Osteocyte (in vitro differentiated cells): ENCODE measurements at places on chromosomes 13 and 19. TPM values are rescaled to one million over a fixed set of nuclear protein-coding genes. Genes with fewer than 3 reads are reported as not detected.

DNA sequence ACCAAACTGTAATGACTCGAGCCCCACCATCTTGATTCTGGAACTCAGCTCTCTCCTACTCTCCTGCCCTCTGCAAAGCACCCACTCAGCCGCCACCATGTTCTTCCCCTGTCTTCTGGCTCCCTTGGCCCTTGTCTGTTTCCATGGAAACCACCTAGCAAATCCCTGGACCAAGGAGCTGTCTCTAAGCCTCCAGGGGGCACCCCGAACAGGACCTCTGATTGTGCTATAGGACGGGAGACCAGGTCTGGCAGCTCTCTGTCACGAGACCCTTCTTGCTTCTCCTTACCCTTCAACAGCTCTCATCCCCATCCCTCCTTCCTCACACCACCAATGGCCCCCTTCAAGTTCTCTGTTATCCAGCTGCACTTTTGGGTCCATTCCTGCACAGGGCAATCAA is 277.7 kb upstream of the ZNF507 start:
- H3K36me3 ChIP-seq = no peaks in the 10 kb centered on the region
- H3K4me1 ChIP-seq = no peaks in the 10 kb centered on the region
- no peak overlapping the region for H3K27ac ChIP-seq
- H3K27me3 ChIP-seq = no peaks in the 10 kb centered on the region
- no peak for DNase-seq

DNA sequence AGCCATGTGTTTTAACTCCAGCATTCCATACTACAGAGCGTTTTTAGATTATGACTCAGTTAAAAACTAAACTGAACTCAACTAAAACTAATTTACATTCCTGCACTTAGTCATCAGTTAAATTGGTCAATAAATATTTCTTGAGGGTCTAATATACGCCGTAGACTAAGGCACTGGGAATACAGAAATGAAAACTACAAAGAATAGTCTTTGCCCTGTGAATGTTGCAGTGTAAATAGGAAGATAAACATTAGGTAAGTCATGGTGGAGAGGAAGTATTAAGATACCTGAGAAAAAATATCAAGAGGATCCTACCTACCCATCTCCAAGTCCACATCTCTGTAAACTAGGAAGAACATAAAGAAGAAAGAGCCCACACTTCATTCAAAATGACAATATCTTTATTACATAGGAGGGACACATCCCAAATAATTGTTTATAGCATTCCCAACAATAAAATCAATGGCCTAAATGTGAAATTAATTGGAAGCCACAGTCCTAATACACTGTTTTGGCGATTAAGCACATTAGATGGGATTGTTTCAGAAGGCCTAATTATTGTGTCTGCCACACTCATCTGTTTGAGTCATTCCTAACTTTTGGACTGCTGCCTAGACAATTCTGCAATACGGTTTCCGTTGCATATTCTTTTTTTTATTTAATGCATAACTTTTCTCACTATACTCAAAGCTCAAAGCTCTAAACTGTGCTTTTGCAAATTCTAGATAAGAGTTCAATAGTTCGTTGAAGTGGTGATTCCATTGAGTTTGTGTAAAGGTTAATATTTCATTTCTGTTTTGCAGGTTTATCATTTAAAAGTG is 52.9 kb downstream of the MBNL2 start:
- H3K36me3 ChIP-seq = peaks cover 14% of the 10 kb centered on the region
- no peaks in the 10 kb centered on the region for H3K27me3 ChIP-seq
- H3K27ac ChIP-seq = peak overlapping the region; percentile 92
- DNase-seq = no peak
- H3K4me3 ChIP-seq = peak overlapping the region; percentile 51
- peaks cover 76% of the 10 kb centered on the region for H3K4me1 ChIP-seq

DNA sequence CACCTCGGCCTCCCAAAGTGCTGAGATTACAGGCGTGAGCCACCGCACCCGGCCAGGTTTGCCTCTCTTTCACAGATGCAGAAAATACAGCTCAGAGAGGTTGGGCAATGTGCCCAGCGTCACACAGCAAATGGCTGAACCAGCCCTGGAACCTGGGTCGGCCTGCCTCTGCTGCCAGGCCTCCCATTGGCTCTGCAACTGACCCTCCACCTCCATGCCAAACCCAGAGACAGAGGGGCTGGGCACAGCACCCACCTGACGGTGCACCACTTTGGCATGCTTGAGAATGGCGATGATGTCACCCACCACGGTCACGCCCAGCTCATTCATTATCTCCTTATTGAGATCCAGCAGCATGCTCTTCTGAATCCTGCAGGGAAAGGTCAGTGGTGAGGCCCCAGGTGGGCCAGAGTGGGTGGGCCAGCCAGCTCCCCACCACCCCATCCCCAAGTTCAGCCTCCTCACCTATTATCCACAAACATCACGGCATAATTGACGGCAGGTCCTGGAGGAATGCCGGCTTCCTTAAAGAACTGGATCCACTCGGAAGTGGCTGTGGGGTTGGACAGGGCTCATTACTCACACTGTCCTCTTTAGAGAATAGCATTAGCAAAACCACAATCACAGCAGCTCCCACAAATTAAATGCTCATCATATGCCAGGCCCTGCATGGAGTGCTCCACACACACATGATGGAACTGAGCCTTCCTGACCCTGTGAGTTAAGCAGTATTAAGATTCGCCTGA is 12.2 kb downstream of the C19orf47 start:
- H3K27me3 ChIP-seq = no peaks in the 10 kb centered on the region
- DNase-seq = no peak
- H3K4me3 ChIP-seq = no peak overlapping the region
- H3K27ac ChIP-seq = no peak overlapping the region
- H3K4me1 ChIP-seq = no peaks in the 10 kb centered on the region

GRCh38 chr19:51654783-51655182 is 8.2 kb upstream of the SIGLEC14 start:
- H3K4me3 ChIP-seq = no peak overlapping the region

DNA sequence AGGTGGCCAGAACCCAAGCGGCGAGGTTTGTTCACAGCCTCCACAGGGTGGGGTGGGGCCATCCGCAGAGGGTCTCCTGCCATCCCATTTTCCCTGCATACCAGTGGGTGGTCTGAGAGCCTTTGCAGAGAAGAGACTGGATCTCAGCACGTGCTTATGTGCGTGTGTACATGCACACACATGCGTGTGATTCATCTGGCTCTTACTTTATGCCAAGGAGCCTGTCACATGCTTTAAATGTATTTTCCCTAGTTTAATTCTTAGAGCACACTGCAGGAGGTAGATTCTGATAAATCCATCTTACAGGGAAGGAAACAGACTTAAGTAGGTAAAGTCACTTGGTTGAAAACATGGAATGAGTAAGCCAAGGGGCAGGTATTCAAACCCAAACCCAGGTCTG is 47.1 kb downstream of the CAPN12 start:
- DNase-seq = no peak
- peaks cover 13% of the 10 kb centered on the region for H3K36me3 ChIP-seq
- no peaks in the 10 kb centered on the region for H3K27me3 ChIP-seq
- no peak overlapping the region for H3K4me3 ChIP-seq

GRCh38 chr13:38819596-38819995 is 132.7 kb downstream of the FREM2 start:
- no peak for DNase-seq
- no peak overlapping the region for H3K27ac ChIP-seq
- no peaks in the 10 kb centered on the region for H3K4me1 ChIP-seq
- H3K4me3 ChIP-seq = no peak overlapping the region

- H3K4me1 ChIP-seq = no peaks in the 10 kb centered on the region
- H3K27ac ChIP-seq = no peak overlapping the region
- no peaks in the 10 kb centered on the region for H3K36me3 ChIP-seq
- no peak overlapping the region for H3K4me3 ChIP-seq
- H3K27me3 ChIP-seq = no peaks in the 10 kb centered on the region
Measured at GRCh38 chr19:1052349-1052975, 12.6 kb downstream of the ABCA7 start.

The CGB5 gene
- not detected in 2 replicates for total RNA-seq

GRCh38 chr13:98435376-98435775 is 141.5 kb downstream of the STK24 start:
- peaks cover 59% of the 10 kb centered on the region for H3K36me3 ChIP-seq
- no peak overlapping the region for H3K4me3 ChIP-seq
- H3K27ac ChIP-seq = no peak overlapping the region
- peaks cover 8% of the 10 kb centered on the region for H3K4me1 ChIP-seq
- no peak for DNase-seq

- peaks cover 7% of the 10 kb centered on the region for H3K27me3 ChIP-seq
- no peaks in the 10 kb centered on the region for H3K36me3 ChIP-seq
- no peak for DNase-seq
- no peak overlapping the region for H3K27ac ChIP-seq
Measured at GRCh38 chr13:24050292-24050711, 110.2 kb upstream of the SPATA13 start.

- H3K27me3 ChIP-seq = no peaks in the 10 kb centered on the region
- no peak for DNase-seq
- H3K36me3 ChIP-seq = peaks cover 16% of the 10 kb centered on the region
Measured at GRCh38 chr19:34310494-34310981, 54.5 kb upstream of the GPI start.

GRCh38 chr19:40549007-40549708 is 27.5 kb upstream of the SHKBP1 start:
- no peak for DNase-seq
- H3K4me3 ChIP-seq = no peak overlapping the region
- peaks cover 6% of the 10 kb centered on the region for H3K4me1 ChIP-seq
- peaks cover 55% of the 10 kb centered on the region for H3K27me3 ChIP-seq
- H3K36me3 ChIP-seq = no peaks in the 10 kb centered on the region

The ZNF90 gene
- total RNA-seq = 3.0 and 3.4 TPM in 2 replicates

The C5AR2 gene
- 0.08 TPM in 1 of 2 replicates, not detected in the other for total RNA-seq

The SLC6A16 gene
- 5.3 and 6.0 TPM in 2 replicates for total RNA-seq

- no peak overlapping the region for H3K27ac ChIP-seq
- peaks cover 8% of the 10 kb centered on the region for H3K4me1 ChIP-seq
- no peaks in the 10 kb centered on the region for H3K36me3 ChIP-seq
- no peak for DNase-seq
Measured at GRCh38 chr19:5480427-5480836, 25.2 kb downstream of the ZNRF4 start.

The NCR1 gene
- total RNA-seq = not detected in 2 replicates

- peaks cover 11% of the 10 kb centered on the region for H3K4me1 ChIP-seq
- H3K27ac ChIP-seq = no peak overlapping the region
- DNase-seq = no peak
- peaks cover 92% of the 10 kb centered on the region for H3K27me3 ChIP-seq
- no peaks in the 10 kb centered on the region for H3K36me3 ChIP-seq
- H3K4me3 ChIP-seq = no peak overlapping the region
Measured at GRCh38 chr13:78594456-78594975, 8.8 kb downstream of the POU4F1 start.

The KANK3 gene
- 0.30 TPM in 1 of 2 replicates, not detected in the other for total RNA-seq

DNA sequence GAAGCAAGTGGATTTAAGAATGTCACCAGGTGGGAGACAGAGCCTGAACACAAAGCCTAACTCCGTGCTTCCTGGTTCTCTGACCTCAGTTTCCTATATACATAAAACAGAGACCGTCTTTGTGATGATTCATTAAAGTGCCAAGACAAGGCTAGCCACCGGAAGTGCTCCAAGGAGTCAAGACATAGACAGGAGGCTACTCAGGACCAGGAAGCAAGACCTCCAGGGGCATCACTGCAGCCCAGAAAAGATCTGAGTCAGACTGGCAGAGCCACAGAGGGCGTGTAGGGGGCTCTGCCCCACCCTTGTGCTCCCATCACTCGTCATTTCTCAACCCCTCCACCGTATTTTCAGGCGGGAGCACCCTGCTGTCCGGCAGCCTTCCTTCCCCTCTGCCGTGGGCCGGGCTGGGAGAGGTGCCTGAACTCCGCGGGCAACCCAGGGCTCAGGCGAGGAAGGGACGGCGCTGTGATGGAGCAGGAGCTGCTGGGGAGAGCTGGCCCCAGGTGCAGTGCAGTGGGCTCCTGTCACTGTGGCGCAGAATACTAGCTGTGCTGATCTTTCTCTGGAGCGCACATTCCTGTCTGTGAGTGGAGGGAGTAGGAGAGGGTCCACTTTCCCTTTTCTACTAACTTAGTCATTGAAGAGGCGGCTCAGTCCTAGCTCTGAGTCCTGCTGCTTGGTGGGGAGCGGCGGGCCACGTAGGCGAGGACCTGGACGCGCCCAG is 134.7 kb upstream of the GPR12 start:
- no peaks in the 10 kb centered on the region for H3K4me1 ChIP-seq
- H3K36me3 ChIP-seq = no peaks in the 10 kb centered on the region
- H3K27ac ChIP-seq = no peak overlapping the region

- DNase-seq = no peak
- H3K4me3 ChIP-seq = no peak overlapping the region
- peaks cover 5% of the 10 kb centered on the region for H3K4me1 ChIP-seq
- no peaks in the 10 kb centered on the region for H3K27me3 ChIP-seq
Measured at GRCh38 chr19:3041327-3041726, 12.2 kb upstream of the TLE2 start.

The KLC3 gene
- 0.21 TPM in 1 of 2 replicates, not detected in the other for total RNA-seq

- no peaks in the 10 kb centered on the region for H3K36me3 ChIP-seq
- DNase-seq = no peak
- H3K27ac ChIP-seq = peak overlapping the region; percentile 55
- peaks cover 17% of the 10 kb centered on the region for H3K4me1 ChIP-seq
Measured at GRCh38 chr13:42266473-42266872, 5.5 kb upstream of the AKAP11 start.

DNA sequence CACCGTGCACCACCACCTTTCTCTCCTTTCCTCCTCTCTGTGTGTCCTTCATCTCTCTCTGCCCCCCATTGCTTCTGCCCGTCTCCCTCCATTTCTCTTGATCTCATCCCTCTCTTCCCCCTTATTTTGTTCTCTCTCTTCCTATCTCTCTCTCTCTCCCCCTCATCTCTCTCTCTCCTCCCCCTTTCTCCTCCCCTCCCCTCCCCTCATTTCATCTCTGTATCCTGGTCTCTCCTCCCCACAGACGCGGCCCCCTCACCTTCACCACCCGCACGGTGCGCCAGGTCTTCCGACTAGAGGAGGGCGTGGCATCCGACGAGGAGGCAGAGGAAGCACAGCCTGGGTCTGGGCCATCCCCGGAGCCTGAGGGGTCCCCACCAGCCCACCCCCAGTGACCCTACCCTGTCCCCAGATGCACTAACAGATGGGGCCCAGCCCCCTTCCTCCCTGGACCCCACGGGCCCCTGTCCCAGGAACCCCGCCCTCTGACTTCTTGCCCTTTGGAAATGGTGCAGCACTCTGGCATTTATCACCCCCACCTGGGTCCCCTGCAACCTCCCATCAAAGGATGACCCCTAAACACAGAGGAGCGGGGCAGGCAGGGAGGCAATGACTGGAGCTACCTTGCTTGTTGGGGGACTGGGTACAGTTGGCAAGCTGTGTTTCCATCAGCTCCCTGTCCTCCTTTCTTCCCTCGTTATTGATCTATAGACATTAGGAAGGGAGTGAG is 19.6 kb downstream of the KCNC3 start:
- H3K36me3 ChIP-seq = no peaks in the 10 kb centered on the region
- H3K27ac ChIP-seq = no peak overlapping the region
